ENCODE measurements at places on chromosomes 2 and 18.

DNA sequence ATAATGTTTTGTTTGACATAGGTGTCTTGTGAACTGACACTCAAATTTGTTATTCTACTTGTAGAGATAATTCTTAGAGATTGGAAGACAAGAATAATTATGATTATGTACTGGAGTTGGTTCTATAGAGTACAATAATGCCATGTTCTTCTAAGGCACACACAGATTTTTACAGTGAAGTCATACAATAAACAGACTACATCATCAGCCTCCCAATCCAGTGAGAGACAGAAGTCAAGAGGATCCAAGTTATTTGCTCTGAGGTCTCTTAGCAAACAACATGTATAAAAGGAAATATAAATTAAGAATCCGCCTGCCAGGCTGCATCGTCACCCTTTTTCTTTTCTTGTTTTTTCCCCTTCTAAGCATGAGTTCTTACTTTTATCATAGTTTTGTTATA lies 613.5 kb upstream of the SETBP1 start:
- no peak for DNase-seq

DNA sequence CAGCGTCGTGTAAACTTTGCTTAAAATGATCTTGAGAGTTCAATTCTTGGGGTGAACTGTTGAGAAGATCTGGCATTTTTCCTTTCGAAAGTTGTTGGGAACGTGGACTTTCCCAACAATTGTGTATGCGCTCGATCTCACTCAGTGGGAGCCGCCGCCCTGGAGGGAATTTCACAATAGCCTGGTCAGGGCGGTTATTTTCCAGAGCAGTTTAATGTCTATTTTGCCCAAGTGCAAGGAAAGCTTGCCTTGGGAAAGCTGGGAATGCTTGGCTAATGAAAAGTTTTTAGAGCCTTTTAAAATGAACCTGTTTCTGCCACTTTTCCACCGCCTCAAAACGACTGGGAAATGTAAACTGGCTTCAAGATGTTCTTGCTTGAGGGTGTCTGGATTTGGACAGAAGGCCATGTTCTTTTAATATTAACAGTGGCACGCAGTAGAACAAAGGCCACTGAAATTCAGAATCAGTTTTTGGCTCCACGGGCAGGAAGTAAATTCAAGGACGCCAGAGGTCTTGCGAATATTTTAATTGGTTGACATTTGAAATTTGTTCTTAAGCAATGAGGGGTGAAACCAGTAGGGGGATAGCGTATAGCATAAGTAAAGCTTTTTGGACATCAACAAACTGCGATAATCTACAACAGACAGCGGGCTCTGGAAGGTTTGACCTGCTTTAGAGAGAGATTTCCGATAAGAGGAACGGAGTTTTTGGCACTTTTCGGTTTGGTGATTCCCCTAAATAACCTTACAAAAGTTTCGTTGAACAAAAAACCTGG lies 1.2 kb downstream of the CFLAR start:
- peak; percentile 70 for DNase-seq

DNA sequence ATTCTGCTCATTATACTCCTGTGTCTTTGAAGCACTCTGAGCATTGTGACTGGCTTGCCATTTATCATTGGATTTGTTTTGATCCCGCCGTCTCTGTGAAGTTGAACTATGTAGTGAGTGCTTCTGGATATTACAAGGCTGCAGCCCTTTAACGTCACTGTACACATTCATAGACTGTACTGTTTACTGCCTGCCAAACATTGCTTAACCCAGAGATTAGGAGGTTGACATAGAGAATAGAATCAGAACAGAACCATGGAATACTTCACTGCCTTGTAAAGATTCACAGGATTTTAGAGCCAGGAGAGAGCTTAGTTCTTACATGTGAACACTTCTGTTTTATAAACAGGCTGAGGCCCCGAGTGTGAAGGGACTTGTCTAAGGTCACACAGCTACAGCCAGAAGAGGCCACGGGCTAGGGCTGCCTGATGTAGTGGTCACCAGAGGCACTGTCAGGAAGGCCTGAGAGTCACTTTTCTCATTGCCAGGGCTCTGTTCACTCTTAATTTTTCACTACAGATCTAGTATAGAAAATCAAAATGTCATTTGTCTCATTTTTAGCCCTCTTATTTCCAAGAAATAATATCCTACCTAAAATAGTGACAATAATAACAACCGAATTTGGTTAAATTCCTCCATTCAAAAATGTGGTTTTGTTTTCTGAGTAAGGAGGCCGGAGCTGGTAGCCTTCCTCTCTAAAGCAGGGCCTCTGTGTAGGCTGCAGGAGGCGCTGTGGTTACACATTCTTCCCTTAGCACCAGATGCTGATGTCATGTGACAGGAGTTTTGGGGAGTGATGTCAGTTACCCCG lies 87.9 kb downstream of the UGGT1 start:
- peak; percentile 50 for DNase-seq

GRCh38 chr18:76251691-76252090 lies 243.4 kb downstream of the ZNF516 start:
- no peak for DNase-seq

DNA sequence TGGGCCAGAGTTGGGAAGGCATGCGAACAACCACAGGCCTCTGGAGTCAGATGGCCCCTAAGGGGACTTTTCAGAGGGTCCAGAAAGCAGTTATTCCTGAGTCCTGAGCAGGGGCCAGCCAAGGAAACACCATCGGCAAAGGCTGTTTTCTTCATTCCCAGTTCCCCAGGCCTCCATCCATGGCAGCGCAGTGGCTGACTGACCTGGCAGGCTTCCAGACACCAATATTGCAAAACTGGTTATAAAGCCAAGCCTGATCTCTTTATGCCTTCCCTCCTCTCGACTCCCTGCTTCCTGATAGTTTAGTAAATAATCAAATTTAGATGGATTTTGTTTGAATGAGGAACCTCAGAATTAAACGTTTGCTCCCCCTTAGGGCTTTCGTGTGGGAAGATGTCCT lies 133.4 kb upstream of the ITGA6 start:
- DNase-seq, result no peak

- no peak for DNase-seq
Observed at GRCh38 chr2:182652326-182652725, 63.7 kb upstream of the DNAJC10 start.

DNA sequence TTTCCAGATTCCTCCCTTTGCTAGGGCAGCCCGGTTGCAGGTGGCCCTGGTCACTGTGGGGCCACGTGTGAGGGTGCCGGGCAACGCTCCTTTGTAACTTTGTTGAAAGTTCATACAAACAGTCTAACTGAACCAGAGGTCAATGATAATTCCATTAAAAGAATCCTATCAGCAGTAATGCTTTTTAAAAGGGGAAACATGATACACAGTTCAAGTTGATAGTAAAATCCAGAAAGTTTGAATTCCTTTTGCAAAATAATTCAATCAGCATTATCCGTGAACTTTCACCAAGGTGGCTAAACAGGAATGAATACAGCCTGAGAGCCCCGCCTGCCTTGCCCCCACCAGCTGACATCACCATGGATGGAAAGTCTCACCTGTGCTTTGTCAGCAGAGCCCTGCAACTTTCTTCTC lies 166.2 kb downstream of the ACKR3 start:
- no peak for DNase-seq

GRCh38 chr2:132430895-132431294 lies 14.3 kb downstream of the GPR39 start:
- no peak for DNase-seq

GRCh38 chr2:96113951-96114350 lies 2.4 kb downstream of the ADRA2B start:
- DNase-seq, result no peak

GRCh38 chr2:154228566-154229280 lies 357.0 kb downstream of the GALNT13 start:
- no peak for DNase-seq
